Psoas muscle (tissue), 8 donors: ENCODE measurements at places on chromosomes 6 and 20.

DNA sequence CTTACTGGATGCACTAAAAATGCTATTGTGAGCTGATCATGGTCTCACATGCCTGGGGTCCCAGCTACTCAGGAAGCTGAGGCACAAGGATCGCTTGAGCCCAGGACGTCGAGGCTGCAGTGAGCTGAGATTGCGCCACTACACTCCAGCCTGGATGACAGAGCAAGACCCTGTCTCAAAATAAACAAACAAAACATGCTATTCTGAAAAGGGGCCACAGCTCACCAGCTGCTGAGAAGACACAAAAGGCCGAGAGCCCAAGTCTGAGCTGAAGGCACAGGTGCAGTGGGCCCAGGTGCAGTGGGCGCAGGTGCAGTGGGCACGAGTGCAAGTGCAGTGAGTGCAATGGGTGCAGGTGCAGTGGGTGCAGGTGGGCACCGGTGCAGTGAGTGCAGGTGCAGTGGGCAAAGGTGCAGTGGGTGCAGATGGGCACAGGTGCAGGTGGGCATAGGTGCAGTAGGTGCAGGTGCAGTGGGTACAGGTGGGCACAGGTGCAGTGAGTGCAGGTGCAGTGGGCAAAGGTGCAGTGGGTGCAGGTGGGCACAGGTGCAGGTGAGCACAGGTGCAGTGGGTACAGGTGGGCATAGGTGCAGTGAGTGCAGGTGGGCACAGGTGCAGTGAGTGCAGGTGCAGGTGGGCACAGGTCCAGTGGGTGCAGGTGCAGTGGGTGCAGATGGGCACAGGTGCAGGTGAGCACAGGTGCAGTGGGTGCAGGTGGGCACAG lies 16.0 kb downstream of the ZBTB46 start:
- no peak for DNase-seq

DNA sequence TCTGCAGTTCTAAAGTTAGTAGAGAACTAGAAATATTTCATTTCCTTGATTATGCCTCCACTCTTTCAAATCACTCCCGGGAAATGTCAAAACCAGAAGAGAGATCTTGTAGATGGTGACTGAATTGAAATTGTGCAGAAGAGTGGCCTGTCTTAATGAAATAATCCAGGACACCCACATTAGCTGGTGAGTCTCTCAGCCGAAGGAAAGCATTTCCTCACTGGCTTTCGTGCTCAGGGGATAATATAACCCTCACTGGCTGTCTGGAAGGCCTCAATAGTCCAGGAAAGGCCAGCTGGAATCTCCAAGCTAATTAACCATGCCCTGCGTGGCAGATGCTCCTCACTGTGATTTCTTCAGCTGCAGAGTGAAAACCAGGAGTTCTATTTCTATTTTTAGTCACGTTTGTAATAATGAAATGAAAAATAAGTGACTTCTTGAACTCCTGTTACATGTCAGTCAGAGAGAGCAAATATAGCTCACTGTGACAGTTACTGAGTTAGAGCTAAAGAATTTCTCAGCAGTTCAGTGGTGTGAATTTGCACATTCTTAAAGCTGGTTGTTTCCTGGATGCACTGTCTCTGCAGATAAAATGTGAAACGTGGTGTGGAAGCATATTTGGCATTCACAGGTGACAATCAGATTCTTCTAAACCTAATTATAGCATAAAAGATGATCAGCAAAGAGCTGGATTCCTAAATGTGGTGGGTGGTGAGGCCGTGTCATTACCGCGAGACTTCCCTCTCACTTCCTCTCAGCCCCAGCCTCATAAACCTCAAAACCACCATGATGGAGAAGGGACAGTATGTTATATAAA lies 211.7 kb downstream of the LMBRD1 start:
- DNase-seq, result no peak

- DNase-seq, result no peak
Measured at GRCh38 chr20:46285740-46286139, 22.6 kb downstream of the CDH22 start.

GRCh38 chr6:2639167-2639566 lies 111.6 kb downstream of the MYLK4 start:
- no peak for DNase-seq

GRCh38 chr20:39214828-39215227 lies 252.7 kb downstream of the DHX35 start:
- DNase-seq, result no peak

- DNase-seq, result no peak
Measured at GRCh38 chr20:19588732-19589131, 169.3 kb upstream of the RIN2 start.

GRCh38 chr6:20366082-20366830 lies 35.4 kb upstream of the E2F3 start:
- no peak for DNase-seq
